Activated CD4-positive, alpha-beta memory T cell treated with anti-CD3 and anti-CD28 coated beads for 36 hours (primary cell): ENCODE measurements at places on chromosomes 2 and 18. TPM values are rescaled to one million over a fixed set of nuclear protein-coding genes. Genes with fewer than 3 reads are reported as not detected.

SERPINB13 gene
- not detected for total RNA-seq

DNA sequence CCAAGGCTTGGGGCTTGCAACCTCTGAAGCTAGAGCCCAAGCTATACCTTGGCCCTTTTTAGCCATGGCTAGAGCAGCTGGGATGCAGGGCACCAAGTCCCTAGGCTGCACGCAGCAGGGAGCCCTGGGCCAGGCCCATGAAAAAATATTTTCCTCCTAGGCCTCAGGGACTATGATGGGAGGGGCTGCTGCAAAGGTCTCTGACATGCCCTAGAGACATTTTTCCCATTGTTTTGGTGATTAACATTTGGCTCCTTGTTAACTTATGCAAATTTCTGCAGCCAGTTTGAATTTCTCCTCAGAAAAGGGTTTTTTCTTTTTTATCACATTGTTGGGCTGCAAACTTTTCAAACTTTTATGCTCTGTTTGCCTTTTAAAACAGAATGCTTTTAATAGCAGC is 56.9 kb upstream of the LHCGR start:
- no peak for DNase-seq

MGAT4A gene
- total RNA-seq = 71.9 TPM

DNA sequence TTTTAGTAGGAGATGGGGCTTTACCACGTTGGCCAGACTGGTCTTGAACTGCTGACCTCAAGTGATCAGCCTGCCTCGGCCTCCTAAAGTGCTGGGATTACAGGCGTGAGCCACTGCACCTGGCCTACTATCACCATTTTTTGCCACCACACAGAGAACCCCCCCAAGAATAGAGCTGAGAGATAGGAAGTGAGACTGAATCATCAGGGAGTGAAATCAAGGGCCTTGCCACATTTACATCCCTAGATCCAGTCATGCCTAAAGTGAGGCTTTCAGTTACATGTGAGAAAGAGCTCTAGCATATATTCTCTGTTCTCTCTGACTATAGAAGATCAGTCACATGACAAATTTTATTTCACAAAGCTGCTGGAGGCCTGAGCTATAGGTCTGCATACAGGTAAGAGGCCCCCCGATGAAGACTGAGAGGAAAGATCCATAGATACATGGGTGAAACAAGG is 28.0 kb upstream of the KCMF1 start:
- DNase-seq = peak; percentile 23

GRCh38 chr2:166727095-166727494 is 161.2 kb upstream of the XIRP2 start:
- DNase-seq = no peak

GRCh38 chr2:119389615-119390306 is 23.0 kb downstream of the DBI start:
- no peak for DNase-seq
